ENCODE measurements at places on chromosomes 7 and 10.

GRCh38 chr7:28889290-28889689 is 68.8 kb downstream of the TRIL start:
- peaks cover 25% of the 10 kb centered on the region for H3K27me3 ChIP-seq
- H3K4me3 ChIP-seq = no peak overlapping the region
- DNase-seq = no peak
- no peaks in the 10 kb centered on the region for H3K4me1 ChIP-seq

DNA sequence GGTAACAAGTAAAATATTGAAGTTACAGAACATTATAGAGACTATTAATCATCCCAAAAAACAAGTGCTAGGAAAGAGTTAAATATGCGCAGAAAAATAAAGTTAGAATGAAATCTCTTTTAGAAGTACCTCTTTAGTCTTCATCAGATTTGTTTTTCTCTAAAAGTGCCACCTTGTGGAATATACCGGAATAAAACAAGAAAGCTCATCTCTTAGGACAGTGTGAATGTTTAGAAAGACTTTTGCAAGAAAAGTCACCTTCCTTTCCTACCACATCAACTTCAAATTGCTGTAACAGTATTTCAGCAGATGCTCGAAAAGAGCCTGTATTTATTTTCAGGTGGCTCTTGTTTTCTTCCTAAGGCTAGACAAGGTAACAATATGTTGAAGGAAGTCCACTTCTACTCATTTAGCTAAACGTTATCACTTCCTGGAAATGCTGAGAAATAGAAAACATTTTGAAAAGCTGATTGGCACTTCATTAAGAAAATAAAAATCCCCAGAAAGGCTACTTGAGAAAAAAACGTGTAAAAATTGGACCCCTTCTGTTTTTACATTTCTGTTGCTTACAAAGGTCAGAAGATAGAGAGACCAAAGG is 19.8 kb upstream of the FAM133B start:
- H3K27me3 ChIP-seq = no peaks in the 10 kb centered on the region
- H3K4me1 ChIP-seq = peaks cover 23% of the 10 kb centered on the region
- DNase-seq = no peak
- H3K36me3 ChIP-seq = peaks cover 22% of the 10 kb centered on the region
- H3K4me3 ChIP-seq = no peak overlapping the region

GRCh38 chr7:12765431-12766100 is 78.1 kb downstream of the ARL4A start:
- DNase-seq = no peak
- no peaks in the 10 kb centered on the region for H3K36me3 ChIP-seq
- H3K4me1 ChIP-seq = no peaks in the 10 kb centered on the region
- peaks cover 4% of the 10 kb centered on the region for H3K27me3 ChIP-seq

DNA sequence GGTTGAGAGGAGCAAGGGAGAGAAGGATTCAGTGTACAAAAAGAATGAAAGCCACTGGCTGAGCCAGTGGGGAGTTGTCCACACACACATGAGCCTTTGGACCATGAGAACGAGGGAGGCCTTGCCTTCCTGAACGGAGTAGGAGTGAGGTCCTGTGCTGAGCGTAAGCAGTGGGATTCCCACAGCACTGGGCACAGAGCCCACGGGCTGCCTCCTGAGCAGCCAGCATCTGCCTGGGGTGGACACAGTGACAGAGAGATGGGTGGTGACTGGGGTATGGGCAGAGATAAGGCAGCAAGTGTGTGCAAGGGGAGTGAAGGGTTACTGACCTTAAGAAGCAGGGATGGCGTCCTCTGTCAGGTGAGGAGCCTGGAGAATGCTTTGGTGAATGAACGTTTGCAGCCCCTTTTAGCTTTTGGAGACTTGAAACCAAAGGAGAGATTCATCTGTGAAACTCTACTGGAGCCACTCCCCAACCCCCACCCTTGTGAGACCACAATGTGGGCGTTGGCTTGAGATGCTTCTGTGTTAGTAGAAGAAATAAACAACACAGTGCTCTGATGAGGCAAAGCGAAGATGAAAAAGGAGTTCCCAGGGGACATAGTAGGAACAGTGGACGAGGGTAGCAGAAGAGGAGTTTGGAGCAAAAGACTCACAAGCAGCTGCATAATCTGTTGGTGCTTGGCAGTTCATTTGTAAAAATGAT is 56.5 kb downstream of the FIGNL1 start:
- DNase-seq = peak; percentile 55

DNA sequence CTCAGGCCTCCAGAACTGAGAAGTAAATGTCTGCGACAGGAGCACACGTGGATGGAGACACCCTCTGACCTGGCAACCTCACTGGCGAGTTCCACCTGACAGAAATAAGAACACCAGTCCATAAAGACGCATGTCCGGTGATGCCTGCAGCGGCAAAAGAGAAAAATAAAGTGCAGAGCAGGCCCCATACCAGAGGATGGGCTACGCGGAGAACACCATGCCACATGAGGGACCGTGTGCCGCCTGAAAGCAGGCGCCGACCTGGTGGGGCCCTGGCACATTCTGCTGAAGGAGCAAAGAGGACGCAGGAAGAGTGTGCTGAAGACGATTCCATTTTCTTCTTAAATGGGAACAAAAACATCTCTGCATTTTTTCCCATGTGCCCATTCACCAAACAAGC is 105.0 kb downstream of the VIPR2 start:
- H3K36me3 ChIP-seq = no peaks in the 10 kb centered on the region
- DNase-seq = no peak
- H3K27ac ChIP-seq = no peak overlapping the region

DNA sequence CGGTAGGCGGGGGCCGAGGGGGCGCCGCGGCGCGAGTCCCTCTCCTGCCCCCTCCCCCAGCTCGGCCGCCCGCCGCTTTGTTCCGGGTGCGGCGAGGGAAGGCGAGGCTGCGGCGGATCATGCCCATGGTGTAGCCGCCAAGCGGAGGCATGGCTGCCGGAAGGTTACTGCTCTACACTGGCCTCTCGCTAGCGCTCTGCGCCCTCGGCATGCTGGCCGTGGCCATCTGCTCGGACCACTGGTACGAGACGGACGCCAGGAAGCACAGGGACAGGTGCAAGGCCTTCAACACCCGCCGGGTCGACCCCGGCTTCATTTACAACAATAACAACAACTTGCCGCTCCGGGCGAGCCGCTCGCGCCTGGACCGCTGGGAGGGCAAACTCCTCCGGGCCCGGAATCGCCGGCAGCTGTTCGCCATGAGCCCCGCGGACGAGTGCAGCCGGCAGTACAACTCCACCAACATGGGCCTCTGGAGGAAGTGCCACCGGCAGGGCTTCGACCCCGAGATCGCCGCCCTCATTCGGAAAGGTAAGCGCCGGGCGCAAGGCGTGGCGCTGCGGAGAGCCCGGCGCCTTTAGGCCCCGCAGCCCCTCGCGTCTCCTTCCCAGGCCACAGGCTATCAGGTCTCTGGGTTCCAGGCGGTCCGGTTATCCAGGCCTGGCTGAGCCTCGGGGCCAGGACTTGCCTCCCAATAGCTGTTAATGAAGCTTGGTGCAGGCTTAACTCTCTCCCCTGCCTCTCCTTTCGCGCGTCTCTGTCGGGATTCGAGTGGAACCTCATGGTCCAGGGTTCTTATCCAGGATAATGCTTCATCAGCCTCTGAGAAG is 513 bp downstream of the TMEM178B start:
- no peaks in the 10 kb centered on the region for H3K36me3 ChIP-seq
- H3K4me3 ChIP-seq = peak overlapping the region; percentile 64
- peaks cover 15% of the 10 kb centered on the region for H3K4me1 ChIP-seq
- H3K27me3 ChIP-seq = peaks cover 45% of the 10 kb centered on the region
- no peak overlapping the region for H3K27ac ChIP-seq
- DNase-seq = peak; percentile 14

Data from activated naive CD4-positive, alpha-beta T cell treated with anti-CD3 and anti-CD28 coated beads for 36 hours (primary cell).